SK-N-DZ (cell line): ENCODE measurements at places on chromosomes 11 and 22.

DNA sequence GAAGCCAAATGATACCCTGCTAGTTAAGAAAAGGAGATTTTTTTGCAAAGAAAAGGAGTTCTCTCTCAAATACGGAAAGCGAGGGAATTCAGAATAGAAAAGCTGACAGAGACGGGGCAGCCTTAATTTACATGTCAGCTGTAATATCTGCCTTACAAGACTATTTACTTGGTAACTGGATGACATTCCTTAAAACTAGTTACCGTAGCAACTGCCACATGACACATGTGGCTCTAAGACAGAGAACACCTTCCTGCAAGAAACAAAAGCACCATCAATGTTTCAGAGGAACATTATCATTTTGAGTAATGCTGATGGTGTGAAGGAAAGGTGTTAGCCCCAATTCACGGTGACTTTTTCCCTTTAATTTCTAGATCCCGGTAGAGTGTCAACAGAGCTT is 222.1 kb downstream of the LRRC4C start:
- DNase-seq, result no peak

GRCh38 chr11:65798882-65799281 is 12.0 kb downstream of the OVOL1 start:
- no peak for DNase-seq

- no peak for DNase-seq
Observed at GRCh38 chr11:6391537-6392134, 1.4 kb downstream of the SMPD1 start.

DNA sequence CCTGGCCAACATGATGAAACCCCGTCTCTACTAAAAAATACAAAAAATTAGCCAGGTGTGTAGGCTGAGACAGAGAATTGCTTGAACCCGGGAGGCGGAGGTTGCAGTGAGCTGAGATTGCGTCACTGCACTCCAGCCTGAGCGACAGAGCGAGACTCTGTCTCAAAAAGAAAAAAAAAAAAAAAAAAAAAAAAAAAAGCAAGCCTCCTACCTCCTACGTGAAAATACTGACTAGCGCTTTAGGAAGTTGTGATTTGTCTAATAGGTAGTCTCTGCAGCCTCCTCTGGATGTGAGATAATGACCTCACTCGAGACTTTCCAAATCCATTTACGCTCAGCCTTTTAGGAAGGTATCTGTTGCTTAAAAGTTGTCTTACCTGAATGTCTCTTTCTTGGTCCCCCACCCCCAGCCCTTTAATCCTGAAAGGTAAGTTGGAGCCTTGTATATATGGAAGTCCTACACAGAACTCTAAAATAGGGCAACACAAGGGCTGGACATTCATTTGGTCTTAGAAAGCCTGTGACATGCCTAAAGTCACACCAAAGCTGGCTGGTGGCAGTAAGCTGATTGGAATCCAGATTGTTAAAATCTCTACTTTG is 5.5 kb downstream of the SEPTIN3 start:
- DNase-seq, result no peak

DNA sequence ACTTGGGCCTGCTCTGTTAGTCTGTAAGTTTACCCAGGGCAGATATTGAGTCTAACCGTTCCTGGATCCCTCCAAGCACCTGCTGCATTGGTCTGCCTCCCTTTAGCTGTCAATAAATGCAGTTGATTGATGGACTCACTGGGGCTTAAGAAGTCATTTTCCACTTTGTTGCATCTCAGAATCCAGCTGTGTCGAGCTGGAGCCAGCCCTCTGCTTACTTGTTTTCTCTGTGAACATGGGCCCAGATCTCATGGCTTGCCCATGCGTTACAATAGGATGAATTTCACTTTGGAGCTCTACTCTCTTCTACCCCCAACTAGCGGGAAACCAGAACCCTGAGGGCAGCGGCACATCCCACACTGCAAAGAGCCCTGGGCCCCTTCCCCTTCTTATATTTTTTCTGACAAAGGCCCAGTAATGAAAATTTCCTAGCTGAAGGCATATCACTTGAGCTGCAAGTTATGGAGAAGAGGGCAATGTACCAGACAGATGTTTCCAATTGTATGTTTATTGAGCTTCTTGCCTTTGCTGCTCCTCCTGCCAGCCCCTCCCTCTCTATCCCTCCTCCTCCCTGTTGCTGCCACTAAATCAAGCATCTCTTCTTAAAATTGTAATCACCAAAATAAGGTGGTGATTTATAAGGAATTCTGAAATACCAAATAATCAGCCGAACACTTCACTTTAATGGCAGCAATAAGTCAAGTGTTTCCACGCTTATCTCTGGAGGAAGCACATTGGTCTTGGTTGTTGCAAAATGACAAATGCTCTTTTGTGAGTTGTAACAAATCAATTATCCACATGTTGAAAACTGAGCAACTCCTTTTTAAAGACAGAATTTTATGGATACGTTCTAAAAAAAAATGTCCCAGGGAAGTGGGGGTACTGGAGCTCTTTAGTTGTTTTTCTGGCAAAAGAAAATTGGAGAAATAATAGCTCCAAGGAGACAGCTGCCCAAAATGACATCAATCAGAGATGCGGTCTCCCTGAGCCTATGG is 212.3 kb upstream of the ZBED5 start:
- DNase-seq, result no peak

DNA sequence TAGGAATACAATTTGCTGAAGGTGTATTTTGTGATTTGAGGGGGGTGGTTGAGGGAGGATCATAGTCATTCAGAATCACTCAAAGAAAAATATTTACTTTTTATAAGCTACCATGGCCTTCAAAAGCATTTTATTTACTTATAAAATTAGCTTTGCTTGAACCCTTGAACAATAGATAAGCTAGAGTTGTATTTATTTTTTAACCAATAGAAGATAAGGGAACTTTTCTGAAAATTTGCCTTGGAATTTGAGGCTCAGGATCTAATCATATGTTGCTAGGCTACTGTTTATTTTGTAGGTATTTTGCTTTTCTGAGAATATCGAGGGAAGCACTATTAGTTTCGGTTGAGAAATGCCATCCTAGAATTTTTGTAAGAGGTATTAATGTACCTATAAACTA is 82.1 kb downstream of the EMSY start:
- DNase-seq, result no peak

- DNase-seq, result no peak
Observed at GRCh38 chr11:59137190-59137589, 5.5 kb upstream of the FAM111A start.
